CD4-positive, alpha-beta T cell (primary cell): ENCODE measurements at places on chromosomes 7 and 10.

GRCh38 chr10:60513281-60513680 lies 123.6 kb upstream of the ANK3 start:
- no peak for DNase-seq

DNA sequence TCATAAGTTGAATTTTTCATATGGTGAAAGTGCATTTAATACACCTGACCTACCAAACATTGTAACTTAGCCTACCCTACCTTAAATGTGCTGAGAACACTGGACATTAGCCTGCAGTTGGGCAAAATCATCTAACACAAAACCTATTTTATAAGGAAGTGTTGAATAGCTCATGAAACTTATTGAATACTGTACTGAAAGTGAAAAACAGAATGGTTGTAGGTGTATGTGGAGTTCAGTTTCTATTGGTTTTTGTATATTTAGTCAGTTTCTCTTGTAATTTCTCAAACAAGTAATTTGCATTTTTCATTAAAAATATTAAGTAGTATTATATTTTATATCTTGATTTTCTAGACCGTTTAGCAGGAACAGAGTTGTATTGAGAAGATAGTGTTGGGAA lies 15.3 kb downstream of the CCDC7 start:
- no peak for DNase-seq

- no peak for DNase-seq
These were observed 31.2 kb downstream of the BTBD16 start for GRCh38 chr10:122302315-122302714.

- DNase-seq = no peak
These were observed 513.6 kb downstream of the ATRNL1 start for GRCh38 chr10:115606741-115607140.

GRCh38 chr10:44053391-44053790 lies 331.5 kb downstream of the CXCL12 start:
- no peak for DNase-seq

- no peak for DNase-seq
These were observed 12.4 kb upstream of the RET start for GRCh38 chr10:43064331-43065075.

DNA sequence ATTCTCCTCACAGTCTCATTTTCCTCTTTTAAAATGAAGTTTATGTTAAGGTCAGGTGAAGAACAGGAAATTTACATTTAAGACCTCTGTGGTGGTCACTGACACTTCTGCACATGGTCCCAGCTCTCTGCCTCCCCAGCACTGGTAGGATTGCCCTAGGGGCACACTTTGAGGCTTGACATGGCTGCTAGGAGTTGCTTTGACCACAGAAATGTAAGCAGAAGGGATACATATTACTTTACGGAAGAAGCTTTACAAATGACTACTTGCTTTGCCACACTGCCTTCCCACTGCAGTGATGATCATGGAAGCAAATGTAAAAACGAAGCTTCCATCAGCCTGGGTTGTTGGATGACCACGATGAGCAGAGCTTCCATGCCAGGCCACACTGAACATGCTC lies 53.1 kb upstream of the RSU1 start:
- DNase-seq = no peak

DNA sequence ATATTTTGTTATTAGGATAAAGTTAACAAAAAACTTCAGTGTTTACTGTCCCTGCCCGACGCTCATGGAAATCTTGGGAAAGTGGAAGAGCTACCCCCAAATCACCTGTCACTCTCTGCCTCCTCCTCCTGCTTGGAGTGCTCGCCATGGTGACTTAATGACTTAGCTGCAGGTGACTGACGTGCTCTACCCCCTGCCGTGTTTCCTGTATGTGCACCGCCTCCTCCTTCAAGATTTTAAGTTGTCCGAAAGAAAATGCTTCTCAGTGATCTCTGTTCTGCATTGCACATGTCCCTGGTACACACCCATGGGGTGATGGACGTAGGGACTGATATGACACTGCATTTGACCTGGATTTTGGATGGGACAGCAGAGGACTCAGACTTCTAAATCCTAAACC lies 338.8 kb upstream of the SHH start:
- DNase-seq = no peak
